ENCODE measurements at places on chromosomes 2 and 18.

DNA sequence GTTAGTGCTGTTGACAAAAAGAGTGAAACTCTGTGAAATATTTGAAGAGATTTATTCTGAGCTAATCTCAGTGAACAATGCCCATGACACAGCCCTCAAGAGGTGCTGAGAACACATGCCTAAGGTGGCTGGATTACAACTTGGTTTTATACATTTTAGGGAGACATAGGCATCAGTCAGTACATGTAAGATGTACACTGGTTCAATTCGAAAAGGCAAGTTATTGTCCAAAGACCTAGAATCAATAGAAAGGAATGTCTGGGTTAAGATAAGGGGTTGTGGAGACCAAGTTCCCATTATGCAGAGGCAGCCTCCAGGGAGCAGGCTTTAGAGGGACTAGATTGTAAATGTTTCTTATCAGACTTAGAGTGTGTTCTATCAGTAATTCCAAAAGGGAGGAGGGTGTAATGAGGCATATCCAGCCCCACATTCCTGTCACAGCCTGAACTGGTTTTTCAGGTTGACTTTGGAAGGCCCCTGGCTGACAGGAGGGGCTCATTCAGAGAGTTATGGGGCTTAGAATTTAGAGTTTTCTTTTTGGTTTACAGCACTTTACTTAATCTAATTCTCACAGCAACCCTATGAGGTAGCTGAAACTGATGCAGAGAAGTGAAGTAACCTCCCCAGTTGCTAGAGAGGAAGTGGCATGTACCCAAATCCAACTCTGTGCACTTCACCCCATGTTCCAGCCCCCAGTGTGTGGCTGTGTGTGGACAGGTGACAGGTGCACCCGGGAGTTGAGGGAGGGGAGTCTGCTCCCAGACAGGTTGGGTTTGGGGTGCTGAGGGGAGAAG lies 28.3 kb upstream of the ASAP2 start:
- no peak for DNase-seq

DNA sequence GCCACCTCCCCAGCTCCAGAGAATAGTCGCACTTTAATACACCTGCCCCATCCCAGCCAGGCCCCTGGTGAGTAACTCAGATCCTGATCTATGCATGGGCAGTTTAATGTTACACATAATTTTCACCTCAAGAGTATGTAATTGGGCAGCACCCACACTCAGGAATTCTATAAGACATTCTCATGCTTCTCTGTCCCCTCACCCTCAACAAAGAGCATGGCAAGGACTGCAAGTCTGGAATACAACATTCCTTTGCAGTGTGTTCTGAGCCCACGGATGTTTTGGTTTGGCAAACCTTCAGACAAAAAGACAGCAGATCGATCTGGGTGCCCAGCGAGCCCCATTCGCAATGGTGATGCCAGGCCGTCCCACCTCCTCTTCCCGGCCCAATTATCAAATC lies 4.9 kb upstream of the SLC14A1 start:
- DNase-seq: no peak

DNA sequence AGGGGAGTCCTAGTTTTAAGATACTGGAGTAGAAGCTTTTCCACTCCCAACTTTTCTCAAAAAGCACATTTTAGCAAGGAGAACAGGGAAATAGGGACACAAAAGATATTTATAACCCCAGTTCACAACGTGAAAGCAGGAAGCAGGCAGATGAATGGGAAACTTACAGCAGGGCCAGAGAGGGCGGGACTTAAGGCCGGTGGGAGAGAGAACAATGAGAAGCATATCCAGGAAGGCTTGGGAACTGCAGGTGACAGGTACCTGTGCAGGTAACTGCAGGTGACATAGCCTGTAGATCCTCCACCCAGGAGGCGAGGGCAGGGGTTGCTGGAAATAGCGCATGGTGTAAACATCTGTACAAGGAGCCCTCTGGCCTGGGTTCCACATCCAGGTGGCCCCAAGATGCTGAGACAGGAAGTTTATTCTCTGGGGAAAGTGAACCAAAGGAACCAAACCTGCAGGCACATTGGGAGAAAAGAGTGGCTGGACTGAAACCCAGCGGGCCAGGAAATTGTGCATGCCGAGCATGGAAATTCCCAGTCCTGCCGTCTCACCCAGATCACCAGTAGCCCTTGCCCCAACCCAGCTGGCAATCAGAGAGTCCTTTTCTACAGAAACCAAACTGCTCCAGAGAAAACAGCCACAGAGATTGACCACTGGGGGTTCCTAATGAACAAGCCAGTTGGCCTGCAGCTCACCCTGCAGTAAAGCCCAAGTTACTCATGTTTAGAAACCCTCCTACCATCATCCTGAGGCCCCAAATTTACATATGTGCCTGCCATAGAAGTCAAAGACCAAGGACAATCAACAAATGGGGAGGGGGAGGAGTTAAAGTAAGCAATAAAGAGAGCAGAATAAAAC lies 24.3 kb upstream of the COL6A3 start:
- DNase-seq: no peak

DNA sequence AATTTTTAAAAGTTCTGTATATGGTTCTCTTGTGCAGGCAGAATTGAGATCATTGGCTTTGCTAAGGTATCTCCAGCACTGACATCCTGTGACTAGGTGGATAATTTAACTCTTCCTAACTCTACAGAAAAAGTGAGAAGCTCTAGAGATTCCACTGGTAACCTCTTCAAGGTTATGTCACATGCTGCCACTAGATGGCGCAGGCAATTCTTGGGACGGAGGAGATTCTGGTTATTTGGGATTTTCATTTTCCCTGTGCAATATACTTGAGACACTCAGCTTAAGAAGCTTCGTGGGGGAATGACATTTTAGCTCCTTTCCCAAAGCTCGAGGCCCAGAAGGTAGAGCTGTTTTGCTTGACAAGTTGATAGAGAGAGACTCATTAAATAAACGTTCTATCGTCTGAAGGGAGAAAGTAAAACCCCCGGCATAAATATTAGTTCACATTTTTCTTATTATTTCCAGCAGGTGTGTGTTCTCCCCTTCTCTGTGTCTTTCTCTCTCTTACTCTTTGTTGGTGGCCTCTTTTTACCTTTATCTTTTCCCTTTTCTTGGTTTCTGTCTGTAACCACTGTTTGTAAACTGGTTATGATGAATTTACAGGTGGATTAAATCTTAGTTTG lies 26.6 kb upstream of the LANCL1 start:
- DNase-seq: no peak

DNA sequence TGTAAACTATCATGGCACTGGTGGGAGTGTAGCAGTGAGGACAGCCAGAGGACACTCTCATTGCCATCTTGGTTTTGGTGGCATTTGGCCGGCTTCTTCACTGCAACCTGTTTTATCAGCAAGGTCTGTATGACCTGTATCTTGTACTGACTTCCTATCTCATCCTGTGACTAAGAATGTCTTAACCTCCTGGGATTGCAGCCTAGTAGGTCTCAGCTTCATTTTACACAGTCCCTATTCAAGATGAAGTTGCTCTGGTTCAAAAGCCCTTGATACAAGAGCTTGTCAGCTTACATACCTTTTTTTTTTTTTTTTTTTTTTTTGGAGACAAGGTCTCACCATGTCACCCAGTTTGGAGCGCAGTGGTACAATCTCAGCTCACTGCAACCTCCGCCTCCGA lies 110.9 kb downstream of the METTL8 start:
- DNase-seq: no peak

- no peak for DNase-seq
Measured at GRCh38 chr18:9153256-9153655, 16.7 kb downstream of the ANKRD12 start.

DNA sequence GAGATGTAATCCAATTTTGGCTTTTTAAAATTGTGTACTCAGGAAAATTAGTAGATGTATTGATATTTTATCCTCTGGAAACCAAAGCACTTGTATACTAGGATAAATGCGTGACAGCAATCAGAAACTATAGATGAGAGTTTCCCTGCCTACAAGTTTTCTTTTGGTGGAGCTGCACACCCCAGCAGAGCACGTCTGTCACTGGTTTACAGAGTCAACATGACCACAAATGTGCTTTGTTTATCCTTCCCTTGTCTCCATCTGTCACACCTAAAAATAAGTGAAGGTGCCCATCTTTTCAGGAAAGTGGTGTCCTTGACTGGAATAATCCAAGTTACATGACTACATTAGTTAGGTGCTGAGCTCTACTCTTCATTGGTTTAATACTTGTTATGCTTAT lies 210.4 kb upstream of the DSEL start:
- DNase-seq: no peak

DNA sequence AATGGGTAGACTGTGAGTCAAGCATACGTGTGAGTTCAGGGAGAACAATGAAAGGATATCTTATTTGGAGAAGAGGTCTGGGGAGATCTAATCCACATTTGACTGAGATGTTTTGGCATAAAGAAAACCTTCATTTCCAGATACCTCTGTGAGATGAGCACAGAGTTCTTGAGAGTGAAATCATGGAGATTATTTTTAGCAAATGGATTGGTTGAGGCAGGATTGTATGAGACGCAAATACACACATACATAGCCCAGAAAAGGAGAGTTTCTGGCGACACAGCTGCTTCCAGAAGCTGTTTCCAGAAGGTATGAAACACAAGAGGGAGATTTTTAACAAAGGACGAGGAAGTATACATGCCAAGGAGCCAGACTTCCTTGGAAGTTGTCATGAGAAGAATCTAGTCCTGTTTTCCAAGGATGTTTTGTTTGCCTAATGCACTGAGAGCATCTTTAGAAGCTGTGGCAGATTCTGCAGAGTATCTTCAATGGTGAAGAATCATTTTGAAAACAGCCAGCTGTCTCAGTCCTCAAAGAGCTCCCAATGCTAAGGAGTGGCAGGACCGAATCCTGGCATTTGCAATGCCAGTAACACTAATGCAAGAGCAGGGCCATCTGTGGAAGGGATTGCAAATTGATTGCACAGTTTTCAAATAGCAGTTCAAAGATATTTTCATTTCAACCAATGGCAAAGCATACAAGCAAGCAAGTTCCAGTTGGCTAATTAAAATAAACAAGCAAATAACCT lies 177.2 kb downstream of the SETBP1 start:
- no peak for DNase-seq

DNA sequence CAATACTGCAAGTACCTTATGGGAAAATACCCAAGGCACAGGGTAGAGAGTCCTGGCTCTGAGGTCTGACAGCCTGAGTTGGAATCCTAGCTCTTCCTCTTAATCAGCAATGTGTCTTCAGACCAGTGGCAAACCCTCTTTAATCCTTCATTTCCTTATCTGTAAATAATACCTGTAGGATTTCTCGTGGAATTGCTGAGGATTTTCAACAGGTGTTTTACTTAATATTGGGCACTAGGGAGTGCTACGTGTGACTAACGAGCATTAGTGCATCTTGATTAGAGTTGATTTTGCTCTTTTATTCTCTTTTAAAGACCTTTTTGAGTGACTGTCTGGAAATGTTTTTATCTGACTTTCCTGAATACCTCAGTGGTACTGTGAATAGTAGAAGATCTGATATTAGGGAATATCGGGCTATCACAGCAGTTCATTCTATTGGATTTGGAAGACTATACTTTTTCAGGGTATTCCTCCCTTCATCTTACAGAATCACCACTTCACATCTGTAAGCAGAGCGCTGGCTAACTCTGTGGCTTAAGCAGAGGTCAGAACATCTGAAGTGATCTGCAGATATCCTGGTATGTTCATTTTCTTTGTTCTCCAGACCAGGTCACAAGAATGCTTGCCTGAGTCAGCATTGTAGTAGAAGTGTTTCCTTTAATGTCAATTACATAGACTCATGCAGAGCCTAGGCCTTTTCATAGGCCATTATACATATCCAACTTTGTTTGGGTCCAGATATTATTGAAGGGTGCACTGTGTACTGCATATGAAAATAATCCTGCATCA lies 49.1 kb downstream of the ARHGAP28 start:
- no peak for DNase-seq

DNA sequence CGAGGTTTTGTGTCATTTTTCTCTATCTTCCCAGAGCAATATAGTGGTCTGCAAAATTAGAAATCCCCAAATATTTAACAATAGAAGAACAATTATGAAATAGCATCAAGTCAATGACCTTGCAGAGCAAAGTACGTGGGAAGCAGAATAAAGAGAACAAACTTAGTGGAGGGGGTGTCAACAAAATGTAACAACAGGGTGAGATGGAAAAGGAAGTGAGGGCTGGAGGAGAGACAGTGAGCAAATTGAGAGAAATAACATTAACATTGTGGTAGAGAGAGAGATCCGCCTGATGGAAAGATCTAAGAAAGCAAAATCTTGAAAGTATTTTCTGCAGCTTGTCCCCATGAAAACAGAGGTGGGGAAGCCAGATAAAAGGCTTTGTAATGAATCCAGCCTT lies 23.4 kb downstream of the ARHGAP15 start:
- no peak for DNase-seq

DNA sequence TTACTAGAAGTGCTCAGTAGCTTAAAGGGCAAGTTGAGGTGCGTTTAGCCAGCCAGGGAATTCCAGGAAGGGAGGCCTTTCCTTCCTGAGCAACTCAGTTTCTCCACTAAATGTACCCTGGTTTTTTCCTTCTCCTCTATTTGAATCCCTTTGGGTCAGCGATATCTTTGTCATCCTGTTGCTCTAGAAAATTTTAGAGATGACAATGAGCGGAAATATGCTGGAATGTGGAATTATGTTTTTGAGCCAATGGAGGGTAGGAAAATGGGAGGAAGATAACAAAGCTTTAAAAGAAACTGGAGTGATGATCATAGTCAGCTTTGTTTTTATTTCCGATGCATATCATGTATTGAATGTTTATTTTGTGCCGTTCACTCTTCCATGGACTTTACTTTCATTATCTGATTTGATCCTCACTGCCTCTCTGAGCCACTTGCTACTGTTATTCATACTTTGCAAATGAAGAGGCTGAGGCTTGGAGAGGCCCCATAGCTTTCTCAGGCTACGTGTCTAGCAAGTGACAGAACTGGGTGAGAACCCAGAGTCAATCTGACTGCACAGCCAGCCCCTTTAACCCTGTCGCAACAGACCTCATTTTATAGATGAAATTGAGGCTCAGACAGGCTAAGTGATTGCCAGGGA lies 67.3 kb downstream of the NTSR2 start:
- no peak for DNase-seq

DNA sequence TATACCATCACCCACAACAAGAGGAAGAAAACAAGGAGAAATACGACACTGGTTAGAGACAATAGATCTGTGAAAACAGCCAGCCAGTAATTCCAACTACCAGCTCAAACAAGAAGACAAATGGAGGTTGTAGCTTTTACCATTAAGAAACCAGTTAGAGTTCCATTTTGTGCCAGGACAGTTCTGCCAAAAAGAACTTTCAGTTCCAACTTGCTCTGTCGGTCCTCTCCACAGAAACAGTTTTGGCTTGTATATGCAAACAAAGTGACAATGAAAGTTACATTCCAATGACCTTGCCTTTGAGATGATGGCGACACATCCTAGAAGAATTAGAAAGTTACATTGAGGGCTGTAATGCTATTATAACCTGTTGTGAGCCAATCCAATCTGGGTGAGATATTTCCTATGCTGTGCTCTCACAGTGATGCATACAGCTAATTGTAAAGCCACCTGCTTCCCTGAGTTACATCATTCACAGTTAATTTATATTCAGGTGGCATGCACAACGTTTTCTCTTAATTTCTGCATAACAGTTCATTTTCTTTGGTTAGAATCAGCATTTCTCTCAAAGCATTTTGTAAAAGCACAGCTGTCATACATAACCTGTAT lies 1378.4 kb upstream of the PIK3C3 start:
- DNase-seq: no peak

GRCh38 chr2:136386046-136386445 lies 268.1 kb upstream of the CXCR4 start:
- no peak for DNase-seq

GRCh38 chr2:238862701-238863100 lies 14.8 kb downstream of the TWIST2 start:
- no peak for DNase-seq

GRCh38 chr2:242057379-242058040 lies 188.0 kb downstream of the RTP5 start:
- DNase-seq: no peak

- DNase-seq: no peak
Measured at GRCh38 chr18:57585855-57586250, 649 bp downstream of the FECH start.

All from epithelial cell of proximal tubule (primary cell).